Cerebellar nuclear complex (tissue), 1 donor: ENCODE measurements at places on chromosomes 16 and 17.

- DNase-seq, result no peak
These were observed 71.4 kb downstream of the MARF1 start for GRCh38 chr16:15571557-15571956.

DNA sequence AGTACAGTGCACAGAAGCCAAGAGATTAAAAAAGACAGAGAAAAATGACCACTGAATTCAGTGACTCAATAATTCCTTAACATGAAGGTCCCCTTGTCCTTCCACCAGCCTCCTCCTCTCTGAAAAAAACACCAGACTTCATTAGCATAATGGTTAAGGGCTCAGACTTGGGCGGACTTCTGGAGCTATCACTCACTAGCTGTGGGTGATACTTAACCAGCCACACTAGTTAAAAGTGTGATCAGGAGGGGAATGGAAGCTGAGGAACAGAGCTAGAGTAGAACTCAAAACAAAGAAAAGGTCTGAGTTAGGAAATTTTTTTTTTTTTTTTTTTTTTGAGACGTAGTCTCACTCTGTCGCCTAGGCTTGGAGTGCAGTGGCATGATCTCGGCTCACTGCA, 23.2 kb downstream of the ZNF652 start:
- DNase-seq, result no peak

GRCh38 chr17:73782641-73783381, 138.6 kb upstream of the SDK2 start:
- DNase-seq, result no peak

- no peak for DNase-seq
These were observed 27.8 kb upstream of the TAC4 start for GRCh38 chr17:49875685-49876084.

- DNase-seq, result no peak
These were observed 239.2 kb downstream of the ZFHX3 start for GRCh38 chr16:72808754-72809153.

- no peak for DNase-seq
These were observed 622 bp downstream of the TOM1L2 start for GRCh38 chr17:17971431-17972125.

DNA sequence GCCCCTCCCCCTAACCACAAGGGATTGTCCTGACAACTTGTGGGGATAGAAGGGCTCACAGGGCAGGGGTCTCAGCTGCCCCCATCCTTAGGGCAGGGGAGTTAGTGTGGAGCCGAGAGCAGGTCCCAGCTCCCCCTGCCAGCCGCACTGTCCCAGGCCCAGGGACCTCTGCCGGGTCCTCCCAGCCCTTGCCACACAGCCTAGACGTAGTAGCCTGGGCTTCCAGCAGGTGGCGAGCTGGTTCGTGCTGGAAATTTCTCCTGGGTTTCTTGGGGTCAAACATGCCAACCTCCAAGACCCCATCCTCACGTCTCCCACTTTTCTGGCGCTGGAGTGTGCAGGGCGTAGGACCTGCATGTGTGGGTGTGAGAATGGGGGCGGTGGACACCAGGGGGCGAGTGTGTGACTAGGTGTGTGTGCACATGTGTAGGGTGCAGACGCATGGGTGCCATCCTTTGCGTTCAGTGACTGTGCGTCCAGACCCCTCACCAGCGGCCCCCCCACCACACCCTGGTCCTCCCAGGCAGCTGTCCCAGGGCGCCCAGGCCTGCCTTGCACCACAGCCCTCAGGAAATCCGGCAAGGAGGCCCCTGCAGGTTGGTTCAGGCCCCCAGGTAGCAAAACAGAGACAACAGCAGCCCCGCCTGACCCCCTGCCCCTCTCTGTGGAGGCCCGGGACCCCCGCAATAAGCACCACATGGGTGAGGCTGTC, 29.5 kb downstream of the SBK1 start:
- DNase-seq, result no peak

- no peak for DNase-seq
These were observed 30.2 kb upstream of the MRPS23 start for GRCh38 chr17:57880086-57880456.

DNA sequence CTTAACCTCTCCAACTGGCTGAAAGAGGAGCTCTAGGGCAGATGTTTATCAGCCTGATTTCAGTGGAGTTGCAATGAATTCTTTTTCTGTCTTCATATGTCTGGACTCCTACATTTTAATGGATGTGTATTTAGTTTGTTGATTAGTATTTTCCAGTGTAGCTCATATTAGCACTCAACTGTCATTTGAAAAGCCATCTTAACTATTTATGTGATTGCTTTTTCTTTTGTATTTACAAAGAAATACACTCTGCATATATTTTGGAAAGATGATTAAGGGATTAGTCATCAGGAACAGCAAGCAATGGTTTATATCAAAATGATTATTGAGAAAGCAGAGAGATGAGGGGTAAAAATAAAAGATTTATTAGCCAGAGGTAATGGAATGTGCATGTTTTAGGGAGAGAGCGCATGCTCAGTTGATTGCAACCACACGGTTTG, 71.1 kb downstream of the WWOX start:
- no peak for DNase-seq

DNA sequence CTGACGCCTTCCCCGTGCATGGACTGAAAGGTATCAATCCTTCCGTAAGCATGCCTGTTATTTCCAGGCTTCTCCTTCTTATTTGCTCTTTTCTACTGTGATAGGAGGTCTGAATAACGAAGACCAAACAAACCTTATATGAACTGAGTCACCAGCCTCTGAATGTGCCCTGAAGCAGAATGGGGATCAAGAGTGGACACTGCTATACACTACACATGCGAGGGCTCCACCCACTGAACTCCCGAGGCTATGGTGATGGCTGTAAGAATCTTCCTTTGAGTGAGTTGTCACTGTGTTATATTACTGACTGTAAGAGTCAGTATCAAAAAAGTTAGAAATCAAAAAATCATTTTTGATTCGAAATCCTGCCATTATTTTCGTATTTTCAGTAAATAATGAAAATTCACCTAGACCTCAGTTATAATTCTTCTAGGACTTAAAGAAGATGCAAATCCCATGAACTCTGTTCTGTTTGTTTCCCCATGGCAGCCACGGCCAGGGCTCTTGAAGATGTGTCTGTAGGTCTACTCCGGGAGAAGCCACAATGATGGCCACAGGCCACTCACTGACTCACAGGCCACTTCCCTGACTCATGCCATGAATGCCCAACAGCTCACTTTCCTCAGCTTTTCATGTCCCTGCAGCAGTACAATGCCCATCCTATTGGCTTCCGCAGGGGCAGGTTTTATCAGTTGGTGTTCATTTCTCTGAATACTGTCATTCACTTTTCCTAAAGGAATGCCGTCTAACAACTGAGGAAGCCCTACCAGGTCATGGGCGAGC, 54.7 kb downstream of the ZZEF1 start:
- DNase-seq, result no peak

- no peak for DNase-seq
These were observed 2.8 kb upstream of the XAF1 start for GRCh38 chr17:6753006-6753445.

DNA sequence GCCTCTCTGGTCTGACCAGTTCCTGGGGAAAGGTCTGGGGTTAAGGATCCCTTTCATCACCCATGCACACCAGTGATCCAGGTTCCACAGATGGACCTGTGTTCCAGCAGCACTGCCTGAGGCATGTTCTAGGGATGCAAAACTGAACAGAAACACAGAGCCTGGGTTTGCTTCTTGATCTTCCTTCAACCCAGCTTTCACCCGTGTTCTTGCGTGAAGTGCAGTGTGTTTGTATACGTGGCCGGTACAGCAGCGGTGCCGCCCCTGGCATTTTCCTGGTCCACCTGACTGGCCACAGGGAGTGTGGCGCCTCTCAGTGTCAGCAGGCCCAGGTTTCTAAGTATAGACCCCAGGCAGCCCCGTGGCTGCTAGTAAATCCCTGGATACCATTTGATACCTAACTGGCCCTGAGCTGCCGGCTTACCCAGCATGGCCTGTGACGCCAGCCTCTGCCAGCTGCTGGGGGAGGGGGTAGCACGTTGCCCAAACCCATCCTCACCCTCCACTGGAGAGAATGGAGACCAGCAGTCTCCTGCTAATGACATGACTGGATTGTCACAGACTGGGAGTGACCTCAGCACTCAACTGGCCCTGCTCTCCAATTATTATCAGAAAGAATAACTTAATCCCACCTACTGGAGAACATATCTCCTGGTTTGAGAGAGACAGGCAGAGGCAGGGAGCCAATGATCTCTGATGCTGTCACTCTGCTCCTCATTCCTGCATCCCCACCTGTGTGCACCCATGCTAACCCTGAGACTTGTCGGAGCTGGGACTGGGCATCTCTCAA, 59.2 kb upstream of the LGALS9 start:
- no peak for DNase-seq

DNA sequence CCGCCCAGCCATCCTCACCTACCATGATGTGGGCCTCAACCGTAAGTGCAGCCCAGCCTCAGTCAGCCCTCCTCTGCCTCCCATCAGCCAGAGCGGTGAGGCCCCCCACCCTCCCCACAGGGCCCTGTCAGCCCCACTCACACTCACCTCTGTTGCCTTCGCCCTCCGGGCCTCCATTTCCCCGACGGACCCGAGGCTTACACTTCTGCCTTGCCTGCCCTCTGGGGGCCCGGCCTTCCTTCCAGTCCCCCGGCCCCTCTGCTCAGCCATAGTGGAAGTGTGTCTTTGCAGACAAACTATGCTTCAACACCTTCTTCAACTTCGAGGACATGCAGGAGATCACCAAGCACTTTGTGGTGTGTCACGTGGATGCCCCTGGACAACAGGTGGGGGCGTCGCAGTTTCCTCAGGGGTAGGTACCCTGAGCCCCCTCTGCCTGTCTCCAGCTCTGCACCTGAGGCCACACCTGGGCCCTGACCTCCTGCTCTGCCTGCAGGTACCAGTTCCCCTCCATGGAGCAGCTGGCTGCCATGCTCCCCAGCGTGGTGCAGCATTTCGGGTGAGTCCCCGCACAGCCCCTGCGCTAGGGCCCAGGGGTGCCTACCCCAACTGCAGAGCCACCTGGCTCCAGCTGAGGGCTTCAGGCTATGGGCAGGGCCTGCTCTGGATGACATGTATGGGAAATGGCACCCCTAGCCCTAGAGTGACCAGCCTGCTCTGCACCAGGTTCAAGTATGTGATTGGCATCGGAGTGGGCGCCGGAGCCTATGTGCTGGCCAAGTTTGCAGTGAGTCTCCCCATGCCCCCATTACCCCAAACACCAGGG, 4.1 kb downstream of the NDRG4 start:
- no peak for DNase-seq

- DNase-seq, result no peak
These were observed 120.2 kb upstream of the HLF start for GRCh38 chr17:55144518-55144917.

- DNase-seq, result no peak
These were observed at the start of gene DPEP3 for GRCh38 chr16:67979955-67980678. Gene DPEP3, minus strand, starts transcription at chr16:67980499. Its CDS starts 119 bp downstream, at chr16:67980380.

- DNase-seq, result no peak
These were observed 1.4 kb downstream of the NXPH3 start for GRCh38 chr17:49576917-49577649.

GRCh38 chr16:78650339-78651074, 551.1 kb downstream of the WWOX start:
- DNase-seq, result no peak

GRCh38 chr16:3015865-3016521, 2.0 kb downstream of the CLDN6 start:
- DNase-seq, result no peak

DNA sequence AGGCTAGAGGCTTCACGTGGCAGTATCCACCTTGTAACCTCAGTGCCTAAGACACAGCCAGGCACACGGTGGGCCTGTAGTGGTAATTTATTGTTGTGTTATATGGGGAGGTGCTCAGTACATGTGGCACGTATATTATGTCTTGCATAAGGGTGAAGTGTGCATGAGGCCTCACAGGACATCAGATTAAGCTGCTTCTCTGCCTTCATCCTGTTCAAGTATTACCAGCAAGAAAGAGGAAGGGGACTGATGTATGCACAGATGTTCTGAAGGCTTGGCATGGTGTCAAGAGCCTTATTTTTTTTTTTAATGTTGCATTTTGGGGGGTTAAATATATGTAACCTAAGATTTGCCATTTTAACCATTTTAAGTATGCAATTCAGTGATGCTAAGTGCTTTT, 71.6 kb downstream of the ABCC1 start:
- DNase-seq, result no peak

DNA sequence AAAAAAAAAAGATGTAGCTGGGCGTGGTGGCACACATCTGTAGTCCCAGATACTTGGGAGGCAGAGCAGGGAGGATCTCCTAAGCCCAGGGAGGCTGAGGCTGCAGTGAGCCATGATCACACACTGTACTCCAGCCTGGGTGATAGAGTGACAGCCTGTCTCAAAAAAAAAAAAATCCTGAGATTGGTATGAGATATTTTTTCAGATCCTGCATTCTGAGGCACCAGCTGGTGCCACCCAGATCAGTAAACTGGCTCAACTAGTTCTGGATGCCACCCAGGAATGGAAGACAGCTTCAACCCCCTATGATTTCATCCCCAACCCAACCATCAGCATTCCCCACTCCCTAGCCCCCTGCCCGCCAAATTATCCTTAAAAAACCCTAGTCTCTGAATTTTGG, 7.1 kb upstream of the GJC1 start:
- no peak for DNase-seq

GRCh38 chr17:77437017-77437416, 296.2 kb downstream of the SEC14L1 start:
- no peak for DNase-seq

DNA sequence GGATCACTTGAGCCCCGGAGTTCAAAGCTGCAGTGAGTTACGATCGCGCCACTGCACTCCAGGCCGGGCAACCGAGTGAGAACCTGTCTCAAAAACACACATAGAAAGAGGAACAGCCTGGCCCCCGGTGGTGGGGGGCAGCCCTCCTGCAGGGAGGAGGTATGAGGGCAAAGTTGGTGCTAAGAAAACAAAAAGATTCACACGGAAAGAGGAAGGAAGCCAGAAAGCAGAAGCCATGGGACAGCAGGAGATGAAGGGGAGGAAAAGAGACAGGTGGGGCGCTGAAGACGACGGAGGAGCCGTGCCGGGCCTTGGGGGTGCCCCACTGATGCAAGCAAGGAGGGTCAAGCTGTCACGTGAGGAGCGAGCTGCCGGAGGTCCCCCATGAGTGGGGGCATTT, 8.2 kb upstream of the C16orf74 start:
- DNase-seq, result no peak

- no peak for DNase-seq
These were observed 143.4 kb upstream of the HS3ST2 start for GRCh38 chr16:22670551-22671041.

DNA sequence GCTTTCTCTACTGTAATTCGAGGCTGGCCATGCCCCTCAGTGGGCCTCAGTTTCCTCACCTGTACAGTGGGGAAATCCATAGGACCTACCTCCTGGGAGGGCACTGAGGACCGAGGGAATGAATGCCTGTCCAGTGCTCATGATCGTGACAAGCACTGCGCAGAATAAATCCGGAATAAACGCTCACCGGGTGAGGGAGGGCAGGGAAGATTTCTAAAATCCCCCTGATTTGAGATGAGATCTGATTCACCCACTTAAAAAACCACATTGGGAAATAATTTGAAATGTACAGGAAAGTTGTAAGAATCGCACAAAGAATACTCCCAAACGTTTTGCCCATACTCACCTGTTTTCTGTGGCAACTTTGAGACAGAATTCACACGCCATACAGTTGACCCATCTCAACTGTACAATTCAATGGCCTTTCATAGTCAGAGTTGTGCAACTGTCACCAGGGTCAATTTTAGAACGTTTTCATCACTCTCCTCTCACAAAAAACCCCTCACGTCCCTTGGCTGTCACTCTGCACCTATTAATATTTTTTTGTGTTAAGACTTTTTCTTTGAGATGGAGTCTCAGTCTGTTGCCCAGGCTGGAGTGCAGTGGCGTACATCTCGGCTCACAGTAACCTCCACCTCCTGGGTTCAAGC, 49.8 kb downstream of the IRF8 start:
- no peak for DNase-seq

GRCh38 chr16:23728112-23728477, 15.1 kb upstream of the ERN2 start:
- no peak for DNase-seq

GRCh38 chr16:68247400-68247799, 2.2 kb downstream of the PLA2G15 start:
- no peak for DNase-seq
